ENCODE measurements at places on chromosomes 7 and 10.

DNA sequence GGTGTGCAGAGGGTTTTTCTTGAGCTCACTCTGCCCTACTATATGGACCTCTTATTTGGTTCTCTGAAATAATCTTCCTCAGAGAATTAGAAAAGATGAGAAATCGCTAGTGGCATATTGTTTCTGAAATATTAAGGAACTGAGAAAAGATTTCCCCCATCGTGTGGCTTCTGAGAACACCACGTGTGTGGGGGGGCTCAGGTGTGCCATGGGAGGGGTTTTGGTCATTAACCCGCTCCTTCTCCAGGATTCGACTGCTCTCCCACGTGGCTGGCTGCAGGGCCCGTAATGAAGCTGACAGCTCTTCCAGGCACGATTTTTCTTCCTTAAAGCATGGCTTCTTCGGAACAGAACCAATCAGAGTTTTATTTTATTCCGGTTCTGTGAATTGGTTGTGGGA, 67.7 kb downstream of the XRCC2 start:
- DNase-seq, result no peak

DNA sequence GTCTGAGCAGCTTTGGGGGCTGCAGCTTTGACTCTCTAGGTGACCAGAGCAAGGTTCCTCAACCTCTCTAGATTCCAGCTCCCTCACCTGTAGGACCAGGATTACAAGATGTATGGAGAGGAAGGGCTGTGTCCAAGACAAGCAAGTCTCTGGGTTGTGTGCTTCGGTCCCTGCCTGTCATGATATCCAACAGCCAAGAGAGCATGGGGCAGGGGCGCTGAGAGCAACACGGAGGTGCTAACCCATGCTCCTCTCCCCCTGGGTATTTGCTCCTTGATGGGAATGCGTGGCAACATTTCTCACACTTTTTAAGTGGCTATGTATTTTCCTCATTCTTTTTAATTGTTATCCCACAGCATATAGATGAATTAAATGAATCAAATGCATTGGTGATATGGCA, 10.3 kb downstream of the CDHR1 start:
- no peak for DNase-seq

- DNase-seq, result no peak
Observed at GRCh38 chr7:55086413-55087201, 67.8 kb downstream of the EGFR start.

DNA sequence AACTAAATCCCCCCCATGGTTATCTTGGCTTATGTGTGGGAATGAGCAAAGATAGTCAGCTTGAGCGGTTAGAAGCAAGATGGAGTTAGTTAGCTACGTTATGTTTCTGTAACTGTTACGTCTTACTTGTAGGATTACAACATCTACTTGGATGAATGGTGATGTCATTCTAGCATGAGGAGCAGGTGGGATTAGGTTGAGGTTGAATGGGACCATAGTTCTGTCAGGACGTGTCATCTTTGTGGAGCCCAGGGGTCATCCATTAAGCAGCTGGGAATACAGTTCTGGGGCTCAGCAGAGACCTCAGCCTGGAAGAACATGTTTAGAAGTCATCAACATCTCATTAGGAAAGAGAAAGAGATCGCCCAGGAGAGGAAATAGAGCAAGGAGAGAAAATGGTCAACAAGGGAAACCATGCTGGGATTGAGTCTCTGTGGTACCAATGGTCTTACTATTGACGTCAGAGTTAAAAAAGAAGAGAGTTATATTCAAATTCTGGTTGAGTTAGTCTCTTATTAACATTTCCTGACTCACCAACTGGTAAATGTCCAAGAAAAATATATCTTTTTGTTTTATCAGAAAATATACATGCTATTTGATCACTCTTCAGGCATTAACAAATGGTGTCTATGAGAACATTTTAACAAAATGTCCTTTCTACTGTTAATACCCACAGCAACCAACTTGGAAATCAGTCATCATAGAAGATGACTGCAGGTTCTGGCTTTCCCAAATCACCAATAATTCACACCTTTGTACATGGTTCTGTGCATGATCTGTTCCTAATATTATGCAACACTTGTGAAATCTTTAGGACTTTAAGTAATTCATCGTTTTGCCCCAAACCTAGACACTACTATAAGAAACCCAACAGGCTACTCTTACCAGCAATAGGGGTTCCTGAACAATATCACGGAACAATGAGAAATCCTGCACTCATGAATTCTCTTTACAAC, 96.9 kb downstream of the KIAA1217 start:
- DNase-seq, result no peak

- DNase-seq, result no peak
Observed at GRCh38 chr7:101628522-101628921, 574 bp downstream of the MYL10 start.

DNA sequence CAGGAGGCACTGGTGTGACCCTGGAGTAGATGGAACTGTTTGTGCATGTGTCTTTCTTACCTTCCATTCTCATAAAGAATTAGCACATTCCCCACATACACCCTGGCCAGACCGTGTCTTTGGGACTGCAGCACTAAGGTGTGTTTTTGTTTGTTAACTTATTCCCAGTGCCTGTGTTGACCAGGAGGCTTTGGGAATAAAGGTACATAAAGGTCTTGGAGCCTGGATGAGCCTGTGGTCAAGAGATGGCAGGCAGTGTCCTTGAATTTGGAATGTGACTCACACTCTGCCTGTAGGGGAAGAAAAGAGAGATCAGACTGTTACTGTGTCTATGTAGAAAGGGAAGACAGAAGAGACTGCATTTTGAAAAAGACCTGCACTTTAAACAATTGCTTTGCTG, 137.6 kb downstream of the LYZL1 start:
- no peak for DNase-seq

DNA sequence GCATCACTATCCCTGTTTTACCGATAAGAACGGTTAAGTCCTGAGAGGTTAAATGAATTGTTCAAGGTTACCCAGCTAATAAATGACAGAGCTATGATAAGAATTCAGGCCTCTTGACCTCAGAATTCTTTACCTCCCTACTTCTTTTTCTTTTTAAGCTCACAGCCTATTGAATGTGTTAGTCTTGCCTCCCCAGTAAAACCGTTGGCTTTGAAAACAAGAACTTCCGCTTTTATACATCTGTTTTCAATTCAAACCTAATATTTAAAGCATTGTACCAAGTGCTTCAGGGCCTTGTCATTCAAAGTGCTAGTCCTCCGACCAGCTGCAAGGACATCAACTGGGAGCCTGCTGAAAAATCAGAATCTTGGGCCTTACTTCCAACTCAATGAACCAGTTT, 15.6 kb downstream of the SEC31B start:
- DNase-seq, result no peak

DNA sequence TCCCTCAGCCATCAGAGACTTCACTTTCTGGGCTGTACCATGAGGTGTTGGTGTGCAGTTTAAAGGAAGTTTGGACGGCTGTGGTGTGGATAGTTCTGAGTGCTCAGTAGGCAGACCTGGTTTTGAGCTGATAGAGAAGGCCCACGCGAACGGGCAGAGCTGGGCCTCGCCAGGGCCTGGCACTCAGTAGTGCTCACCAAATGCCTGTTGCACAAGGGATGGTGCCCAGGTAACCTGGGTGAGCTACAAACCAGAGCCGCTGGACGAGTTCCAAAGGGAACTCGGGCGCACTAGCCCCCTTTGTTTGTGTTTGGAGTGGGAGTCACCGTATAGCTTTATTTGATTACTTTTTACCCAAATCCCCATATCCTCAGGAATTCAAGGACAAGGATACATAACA, 95.5 kb downstream of the LHPP start:
- DNase-seq, result no peak

DNA sequence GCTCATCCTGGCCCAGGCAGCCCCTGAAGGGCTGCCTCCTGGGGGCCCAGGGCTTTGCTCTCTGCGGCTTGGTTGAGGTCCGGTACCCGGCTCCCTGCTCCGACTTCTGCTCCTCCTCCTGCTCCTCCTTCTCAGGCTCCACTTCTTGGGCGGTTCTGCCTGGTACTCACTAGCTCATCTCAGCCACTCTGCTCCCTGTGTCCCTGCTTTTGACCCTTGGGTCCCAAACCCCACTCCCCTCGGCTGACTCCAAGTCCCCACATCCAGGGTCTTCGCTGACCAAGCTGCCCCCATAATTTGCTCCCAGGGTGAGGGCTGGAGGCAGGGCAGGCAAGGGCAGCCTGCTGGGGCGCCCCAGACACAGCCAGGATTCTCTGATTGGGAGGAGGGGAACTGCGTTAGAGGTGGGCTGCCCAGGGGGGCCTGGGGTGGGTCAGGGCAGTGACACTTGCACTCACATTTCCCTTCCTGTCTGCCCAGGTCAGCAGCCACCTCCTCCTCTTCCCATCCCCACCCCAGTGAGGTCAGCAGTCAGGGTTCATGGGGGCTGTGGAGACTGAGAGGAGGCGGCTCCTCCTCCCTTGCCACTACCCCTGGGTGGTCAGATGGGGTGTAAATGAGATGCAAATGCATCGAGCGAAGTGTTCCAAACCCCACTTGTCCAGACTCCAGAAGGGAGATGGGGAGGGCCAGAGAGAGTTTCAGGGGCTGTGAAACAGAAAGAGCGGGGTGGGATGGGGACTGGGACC, 2.2 kb downstream of the SMARCD3 start:
- DNase-seq, result no peak

DNA sequence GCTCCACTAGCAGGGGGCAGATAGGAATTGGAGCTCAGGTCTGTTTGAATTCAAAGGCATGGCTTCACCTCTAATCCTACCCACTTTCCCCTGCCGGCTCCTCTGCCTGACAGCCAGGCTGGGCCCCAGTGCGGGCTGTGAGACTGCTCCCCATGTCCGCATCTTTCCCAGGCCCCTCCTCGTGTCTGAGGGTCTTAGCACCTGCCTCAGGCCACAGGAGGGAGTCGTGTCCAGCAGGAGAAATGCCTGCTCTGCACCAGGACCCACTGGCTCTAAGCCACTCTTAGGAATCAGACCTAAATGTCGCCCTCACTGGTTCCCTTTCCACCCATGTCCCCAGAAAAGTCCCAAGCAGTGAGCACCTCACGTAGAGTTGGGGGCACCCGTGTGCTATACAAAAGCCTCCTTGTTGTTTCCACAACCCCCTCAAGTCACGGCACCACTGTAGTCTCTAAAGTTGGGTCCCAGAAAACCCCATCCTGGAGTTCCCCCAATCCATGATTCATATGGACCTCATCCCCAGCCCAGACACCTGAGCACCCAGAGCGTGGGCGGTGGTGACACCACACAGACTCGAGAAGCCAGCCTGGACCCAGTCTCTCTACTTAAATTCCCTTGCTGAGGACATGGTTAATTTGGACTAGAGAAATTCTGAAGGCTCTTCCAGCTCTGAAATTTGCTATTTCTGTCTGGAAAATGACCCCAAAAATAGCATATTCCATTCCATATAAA, 466.4 kb upstream of the ZMIZ1 start:
- DNase-seq, result no peak

- DNase-seq, result no peak
Observed at GRCh38 chr10:119754936-119755335, 29.1 kb downstream of the INPP5F start.

DNA sequence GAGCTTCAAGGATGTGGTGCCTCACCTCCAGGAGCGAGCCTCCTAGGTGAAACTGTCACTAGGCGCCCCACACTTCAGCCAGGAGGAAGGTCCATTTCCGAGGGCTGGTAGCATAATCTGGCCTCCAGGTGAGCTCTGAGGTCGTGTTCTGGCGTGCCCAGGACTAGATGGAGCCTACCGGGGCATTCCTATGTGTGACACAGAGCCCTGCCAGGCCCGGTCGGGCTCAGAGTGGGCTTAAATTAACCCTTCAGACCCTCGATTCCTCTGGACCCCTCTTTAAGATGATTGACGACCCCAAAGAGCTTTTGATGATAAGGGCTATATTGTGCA, 233.1 kb downstream of the EBF3 start:
- no peak for DNase-seq

GRCh38 chr7:3003936-3004335, 39.7 kb downstream of the CARD11 start:
- no peak for DNase-seq

DNA sequence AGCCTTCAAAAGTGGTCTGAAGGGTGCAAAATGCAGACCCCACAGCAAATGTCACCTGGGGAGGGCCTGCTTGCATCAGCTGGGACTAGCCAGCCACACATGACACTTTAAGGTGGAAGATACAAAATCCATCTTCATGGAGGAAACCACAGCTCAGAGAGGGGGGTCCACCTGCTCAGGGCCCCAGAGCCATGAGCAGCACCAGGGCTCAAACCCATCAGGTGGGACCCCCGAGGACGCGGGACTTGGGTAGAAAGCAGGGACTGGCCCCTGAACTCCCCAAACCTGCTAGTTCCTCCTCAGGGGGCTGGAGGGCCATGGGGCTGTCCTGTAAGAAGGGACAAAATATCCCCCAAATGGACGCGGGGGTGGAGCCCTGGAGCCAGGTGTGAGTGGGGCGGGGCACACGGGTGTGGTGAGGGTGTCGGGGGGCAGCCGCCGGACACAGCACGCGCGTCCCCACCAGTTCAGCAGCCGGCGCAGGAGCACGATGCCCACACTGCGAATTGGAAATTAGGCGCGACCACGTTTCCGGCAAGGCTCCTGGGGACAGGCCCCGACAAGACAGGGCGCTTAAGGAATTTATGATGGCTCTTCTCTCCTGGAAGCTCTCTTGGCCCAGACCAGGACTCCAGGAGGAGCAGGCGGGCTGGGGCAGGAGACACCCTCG, 8.0 kb downstream of the PDGFA start:
- no peak for DNase-seq

GRCh38 chr10:93181271-93182048, 107.8 kb downstream of the CYP26A1 start:
- DNase-seq, result no peak

GRCh38 chr7:35465791-35466336, 212.0 kb upstream of the TBX20 start:
- no peak for DNase-seq

DNA sequence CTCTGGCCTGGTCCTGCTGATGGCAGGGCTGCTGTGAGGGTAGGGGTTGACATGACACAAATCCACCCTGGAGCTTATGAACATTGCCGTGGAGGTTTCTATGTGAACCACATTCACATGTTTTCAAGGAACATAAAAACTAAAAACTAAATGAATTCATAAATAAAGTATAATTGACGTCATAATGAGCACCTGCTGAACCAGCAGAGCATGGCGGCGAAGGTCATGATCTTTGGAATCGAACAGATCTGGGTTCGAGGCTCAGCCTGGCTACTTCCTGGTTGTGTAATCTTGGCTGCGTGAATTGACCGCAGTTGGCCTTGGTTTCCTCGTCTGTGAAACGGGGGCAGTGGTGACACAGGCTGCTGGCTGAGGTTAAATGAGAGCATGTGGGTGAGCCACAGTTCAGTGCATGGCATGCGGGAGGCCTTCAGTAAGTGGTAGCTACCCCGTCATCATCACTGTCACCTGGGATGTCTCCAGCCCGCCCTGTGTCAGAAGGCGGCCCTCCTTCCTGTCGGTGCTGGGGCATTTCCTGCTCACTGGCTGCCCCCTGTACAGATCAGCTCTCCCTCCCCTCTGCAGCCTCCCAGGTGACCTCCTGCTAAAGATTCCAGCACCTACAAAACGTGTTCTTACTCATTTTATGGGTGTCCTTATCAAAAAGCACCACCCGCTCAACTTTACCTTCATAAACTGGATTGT, 190.3 kb upstream of the SHH start:
- no peak for DNase-seq
